ENCODE measurements at places on chromosomes 7 and 10. TPM values are rescaled to one million over a fixed set of nuclear protein-coding genes. Genes with fewer than 3 reads are reported as not detected.

The EVX1 gene
- not detected for total RNA-seq

DNA sequence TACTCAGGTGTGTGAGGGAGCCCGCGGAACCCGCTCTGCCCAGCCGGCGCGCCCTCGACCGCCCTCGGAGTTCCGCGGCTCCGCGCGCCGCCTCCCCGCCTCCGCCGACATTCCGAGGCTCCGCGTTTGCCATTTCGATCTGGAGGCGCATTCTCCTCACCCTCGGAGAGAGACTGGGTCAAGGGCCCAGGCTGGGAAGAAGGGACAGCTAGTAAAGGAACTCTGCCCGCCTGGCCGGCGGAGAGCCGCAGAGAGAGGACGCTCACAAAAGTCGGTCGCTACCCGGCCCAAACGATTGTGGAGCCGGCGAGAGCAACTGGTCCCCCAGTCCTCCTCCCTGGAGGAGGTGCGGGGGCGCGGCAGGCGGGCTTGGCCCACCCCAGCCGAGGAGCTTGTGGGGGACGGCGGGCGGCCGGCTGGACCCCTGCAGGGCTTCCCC, 74.5 kb upstream of the LEP start:
- no peak overlapping the region for H3K27ac ChIP-seq
- H3K36me3 ChIP-seq = no peaks in the 10 kb centered on the region
- no peak for DNase-seq
- H3K4me3 ChIP-seq = peak overlapping the region; percentile 5

DNA sequence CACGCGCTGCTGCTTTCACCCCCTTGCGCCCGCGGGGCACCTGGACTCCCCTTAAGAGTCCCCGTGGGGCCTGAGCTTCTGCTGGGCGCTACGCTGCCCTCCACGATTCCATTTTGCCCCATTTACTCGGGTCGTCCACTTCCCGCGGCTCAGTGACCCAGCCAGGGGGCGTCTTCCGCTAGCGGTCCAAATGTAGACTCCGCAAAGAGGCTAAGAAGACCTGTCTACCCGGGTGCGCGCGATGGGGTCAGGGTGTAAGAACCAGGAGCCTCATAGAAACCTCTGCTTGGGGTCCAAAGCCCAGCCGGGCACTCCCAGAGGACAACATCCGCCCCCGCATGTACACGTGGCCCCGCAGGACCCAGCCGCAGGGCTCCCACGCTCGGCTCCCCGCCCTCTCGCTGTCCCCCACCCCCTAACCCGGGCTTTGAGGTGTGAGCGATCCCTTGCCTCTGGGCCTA, 5.2 kb upstream of the HMX2 start:
- no peaks in the 10 kb centered on the region for H3K4me1 ChIP-seq
- DNase-seq = no peak
- H3K27ac ChIP-seq = no peak overlapping the region
- no peaks in the 10 kb centered on the region for H3K36me3 ChIP-seq

- H3K36me3 ChIP-seq = no peaks in the 10 kb centered on the region
- peaks cover 2% of the 10 kb centered on the region for H3K4me1 ChIP-seq
- no peak for DNase-seq
These were observed 131.1 kb downstream of the CNNM2 start for GRCh38 chr10:103049237-103049636.

DNA sequence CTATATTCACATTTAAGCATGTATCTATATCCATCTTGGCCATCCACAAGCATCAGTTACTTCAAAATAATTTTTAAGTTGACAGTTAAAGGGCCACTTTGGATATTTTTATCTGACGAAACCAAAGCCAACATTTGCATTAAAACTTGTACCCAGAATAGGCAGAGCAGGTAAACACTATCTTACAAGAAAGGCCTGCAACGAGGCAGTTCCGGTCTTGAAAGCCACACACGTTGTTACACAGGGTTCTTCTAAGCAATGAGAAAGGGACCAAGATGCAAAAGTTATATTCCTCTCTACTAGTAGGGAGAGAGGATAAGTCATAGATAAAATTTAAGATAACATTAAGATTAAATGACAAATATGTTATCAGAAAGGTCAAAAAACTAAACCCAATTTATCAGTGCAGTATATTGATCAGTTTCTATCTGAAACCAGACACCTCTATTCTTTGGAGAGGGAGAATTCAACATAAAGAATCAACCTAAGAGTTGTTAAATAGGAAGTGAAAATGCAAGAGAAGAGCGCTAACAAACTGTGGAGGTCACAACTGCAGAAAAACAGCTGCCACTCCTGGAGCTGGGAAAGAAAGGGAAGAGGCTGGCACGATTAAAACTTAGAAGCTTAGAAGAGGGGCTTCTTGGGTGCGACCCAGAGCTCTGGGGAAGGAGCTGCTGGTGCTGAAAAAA, 701.3 kb downstream of the TNS3 start:
- H3K27me3 ChIP-seq = no peaks in the 10 kb centered on the region
- H3K27ac ChIP-seq = no peak overlapping the region
- no peak overlapping the region for H3K4me3 ChIP-seq
- no peaks in the 10 kb centered on the region for H3K4me1 ChIP-seq
- no peak for DNase-seq
- no peaks in the 10 kb centered on the region for H3K36me3 ChIP-seq

- no peaks in the 10 kb centered on the region for H3K4me1 ChIP-seq
- no peaks in the 10 kb centered on the region for H3K36me3 ChIP-seq
- no peak overlapping the region for H3K27ac ChIP-seq
- DNase-seq = no peak
These were observed 23.9 kb downstream of the NT5C3A start for GRCh38 chr7:33038639-33039038.

The CALHM1 gene
- total RNA-seq = not detected

DNA sequence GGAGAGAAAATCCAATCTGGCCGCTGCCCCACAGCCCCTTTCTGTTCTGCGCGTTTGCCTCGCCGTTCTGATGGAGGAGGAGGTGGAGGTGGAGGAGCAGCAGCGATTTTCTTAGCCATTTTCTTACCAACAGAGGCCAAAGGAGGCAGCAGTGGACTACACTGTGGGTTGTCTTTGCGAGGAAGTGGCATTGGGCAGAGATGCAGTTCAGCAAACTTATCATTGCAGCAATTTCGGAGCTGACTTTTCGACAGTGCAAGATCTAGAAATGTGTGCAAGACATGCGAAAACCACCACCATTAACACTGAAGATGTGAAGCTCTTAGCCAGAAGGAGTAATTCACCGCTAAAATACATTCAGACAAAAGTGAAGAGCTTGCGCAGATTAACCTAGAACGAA, 1.9 kb upstream of the ARL4A start:
- H3K4me1 ChIP-seq = no peaks in the 10 kb centered on the region
- no peak for DNase-seq
- no peak overlapping the region for H3K4me3 ChIP-seq
- no peaks in the 10 kb centered on the region for H3K36me3 ChIP-seq
- H3K27me3 ChIP-seq = no peaks in the 10 kb centered on the region

DNA sequence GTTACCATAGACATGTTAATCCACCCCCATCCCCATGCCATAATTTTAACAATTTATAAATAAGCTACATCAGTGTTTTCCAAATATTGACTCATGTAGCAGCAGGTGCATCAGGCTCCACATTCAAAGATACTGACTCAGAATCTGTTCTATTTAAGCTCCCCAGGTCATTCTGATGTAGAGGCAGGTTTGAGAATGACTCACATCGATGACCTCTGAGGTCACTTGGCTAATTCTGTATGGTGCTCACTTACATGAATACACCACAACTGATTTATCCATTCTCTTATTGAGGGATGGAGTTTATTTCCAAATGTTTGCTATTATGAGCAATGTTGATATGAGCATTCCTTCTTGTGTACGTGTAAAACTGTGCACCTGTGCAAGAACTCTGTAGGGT, 1159.0 kb downstream of the TYW1 start:
- no peaks in the 10 kb centered on the region for H3K36me3 ChIP-seq
- H3K27me3 ChIP-seq = peaks cover 1% of the 10 kb centered on the region
- no peaks in the 10 kb centered on the region for H3K4me1 ChIP-seq
- H3K4me3 ChIP-seq = no peak overlapping the region

DNA sequence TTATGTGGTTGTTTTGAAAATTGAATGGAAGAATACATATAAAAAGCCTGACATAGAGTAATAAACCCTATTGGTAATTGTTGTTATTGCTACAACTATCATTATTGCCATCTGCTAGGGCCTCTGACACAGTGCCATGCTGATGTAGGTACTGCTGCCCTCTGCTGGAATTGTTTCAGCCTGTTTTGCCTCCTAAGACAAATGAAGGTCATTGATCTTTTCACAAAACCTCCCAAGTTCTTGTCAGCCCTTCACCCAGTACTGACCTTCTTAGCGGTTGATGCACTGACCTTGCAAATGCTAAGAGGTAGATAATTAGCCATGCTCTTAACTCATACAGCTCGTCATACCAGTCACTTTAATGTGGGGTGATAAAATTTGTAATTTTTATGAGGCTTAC, 975.2 kb downstream of the SORCS1 start:
- H3K4me3 ChIP-seq = no peak overlapping the region
- H3K27ac ChIP-seq = no peak overlapping the region
- no peak for DNase-seq
- no peaks in the 10 kb centered on the region for H3K4me1 ChIP-seq

The PTPRN2 gene
- 3.3 TPM for total RNA-seq

DNA sequence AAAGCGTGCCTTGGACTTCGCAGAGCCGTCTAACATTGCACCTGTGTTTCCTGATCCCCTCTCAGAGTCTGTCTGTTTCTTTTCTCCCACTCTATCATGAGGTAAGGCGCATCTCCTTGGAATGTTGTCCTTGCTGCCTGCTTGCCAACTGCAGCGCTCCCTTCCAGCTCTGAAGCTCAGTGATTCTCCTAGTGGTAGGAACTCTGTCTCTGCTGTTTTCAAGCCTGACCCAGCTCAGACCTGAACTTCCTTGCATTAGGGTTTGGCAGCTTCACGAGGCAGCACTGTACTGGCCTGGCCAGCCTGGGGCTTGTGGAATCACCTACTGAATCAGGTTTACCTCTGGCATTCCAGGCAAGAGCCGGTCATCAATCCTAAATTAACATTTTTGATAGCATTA, 123.9 kb downstream of the CREB5 start:
- H3K4me3 ChIP-seq = no peak overlapping the region
- H3K27ac ChIP-seq = no peak overlapping the region
- H3K27me3 ChIP-seq = no peaks in the 10 kb centered on the region
- no peaks in the 10 kb centered on the region for H3K36me3 ChIP-seq
- no peak for DNase-seq

GRCh38 chr7:71442492-71443190, 310.7 kb downstream of the GALNT17 start:
- H3K27ac ChIP-seq = no peak overlapping the region
- H3K4me3 ChIP-seq = no peak overlapping the region
- no peak for DNase-seq
- H3K4me1 ChIP-seq = no peaks in the 10 kb centered on the region
- no peaks in the 10 kb centered on the region for H3K36me3 ChIP-seq

GRCh38 chr7:149562602-149563001, 65.0 kb upstream of the ZNF746 start:
- no peaks in the 10 kb centered on the region for H3K4me1 ChIP-seq
- no peak overlapping the region for H3K4me3 ChIP-seq
- H3K27me3 ChIP-seq = no peaks in the 10 kb centered on the region

DNA sequence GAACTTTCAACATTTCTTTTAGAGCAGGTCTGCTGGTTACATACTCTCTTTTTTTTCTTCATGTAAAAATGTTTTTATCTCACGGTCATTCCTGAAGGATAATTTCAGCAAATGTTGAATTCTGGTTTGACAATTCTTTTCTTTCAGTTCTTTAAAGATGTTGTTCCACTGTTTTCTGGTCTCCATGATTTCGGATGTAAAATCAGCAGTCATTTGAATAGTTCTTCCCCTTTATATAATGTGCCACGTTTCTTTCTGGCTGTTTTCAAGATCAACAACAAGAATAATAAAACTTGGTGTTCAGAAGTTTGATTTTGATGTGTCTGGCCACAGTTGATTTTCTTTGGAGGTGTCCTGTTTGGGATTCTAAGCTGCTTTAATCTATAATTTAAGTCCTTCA, 14.0 kb upstream of the MRPS33 start:
- DNase-seq = no peak
- no peak overlapping the region for H3K27ac ChIP-seq
- no peaks in the 10 kb centered on the region for H3K36me3 ChIP-seq
- no peaks in the 10 kb centered on the region for H3K4me1 ChIP-seq

DNA sequence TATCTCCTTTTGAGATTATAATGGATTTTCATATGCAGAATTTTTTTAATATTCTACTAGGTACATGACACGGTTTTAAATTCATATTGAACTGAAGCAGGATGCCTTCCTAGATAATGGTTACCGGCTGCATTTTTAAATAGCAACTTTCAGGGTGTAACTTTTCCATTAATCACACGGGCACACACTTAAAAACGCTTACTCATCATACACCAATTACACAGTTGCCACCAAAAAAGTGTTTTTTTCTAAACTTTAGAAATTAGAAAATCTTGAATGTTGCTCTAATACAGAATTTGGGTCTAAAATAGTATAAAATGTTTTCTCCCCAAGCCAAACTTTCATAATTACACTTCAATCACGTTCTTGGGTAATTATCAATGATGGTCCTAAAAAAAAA, 149.1 kb upstream of the RNF32 start:
- H3K4me3 ChIP-seq = no peak overlapping the region
- H3K27ac ChIP-seq = no peak overlapping the region
- H3K36me3 ChIP-seq = no peaks in the 10 kb centered on the region
- DNase-seq = no peak

GRCh38 chr10:48324580-48324979, 18.1 kb downstream of the MAPK8 start:
- no peak overlapping the region for H3K27ac ChIP-seq
- no peaks in the 10 kb centered on the region for H3K4me1 ChIP-seq
- no peaks in the 10 kb centered on the region for H3K27me3 ChIP-seq

The RPP38 gene
- 9.0 TPM for total RNA-seq

Data from aorta (tissue), 5 donors.